ENCODE measurements at places on chromosomes 2 and 18. TPM values are rescaled to one million over a fixed set of nuclear protein-coding genes. Genes with fewer than 3 reads are reported as not detected.

DNA sequence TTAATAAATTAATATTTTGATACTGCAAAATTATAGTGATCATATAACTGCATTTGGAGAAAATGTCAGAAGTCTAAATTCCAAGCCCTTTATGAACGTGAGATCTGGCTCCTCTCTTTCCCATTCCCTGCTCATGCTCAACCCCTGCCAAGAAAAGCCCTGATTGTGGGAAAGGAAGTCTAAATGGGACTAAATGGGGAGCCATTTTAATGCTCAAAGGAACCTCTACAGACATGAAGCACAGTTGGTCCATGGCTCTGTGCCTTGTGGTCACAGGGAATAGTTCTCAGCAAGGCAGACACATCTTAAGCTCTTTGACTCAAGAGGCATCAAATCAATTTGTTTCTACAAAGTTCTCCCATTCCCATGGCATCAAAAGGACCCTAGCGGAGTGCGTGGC is 29.3 kb upstream of the INSIG2 start:
- no peak for DNase-seq
- H3K27ac ChIP-seq, result no peak overlapping the region
- H3K36me3 ChIP-seq, result no peaks in the 10 kb centered on the region
- no peak overlapping the region for H3K4me3 ChIP-seq
- H3K27me3 ChIP-seq, result no peaks in the 10 kb centered on the region

DNA sequence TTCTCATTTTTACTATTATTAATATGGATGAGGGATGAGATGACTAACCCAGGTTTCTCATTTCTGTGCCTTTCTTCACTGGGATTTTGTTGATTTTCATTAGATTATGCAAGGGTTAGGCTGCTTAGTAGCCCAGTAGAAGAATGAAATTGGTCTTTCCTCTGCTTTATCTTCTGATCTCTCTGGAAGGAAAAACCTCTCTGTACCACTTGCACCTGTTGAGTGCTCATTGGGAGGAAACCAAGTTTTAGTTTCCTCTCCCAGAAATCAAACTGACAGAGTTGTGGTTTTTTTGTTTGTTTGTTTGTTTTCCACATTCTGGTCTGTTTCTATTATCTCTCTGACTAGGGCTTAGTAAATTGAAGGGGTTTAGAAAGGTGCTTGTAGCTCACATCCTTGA is 60.8 kb downstream of the KIAA1328 start:
- H3K4me1 ChIP-seq, result no peaks in the 10 kb centered on the region
- no peak overlapping the region for H3K27ac ChIP-seq
- H3K4me3 ChIP-seq, result no peak overlapping the region
- no peaks in the 10 kb centered on the region for H3K27me3 ChIP-seq
- no peaks in the 10 kb centered on the region for H3K36me3 ChIP-seq

DNA sequence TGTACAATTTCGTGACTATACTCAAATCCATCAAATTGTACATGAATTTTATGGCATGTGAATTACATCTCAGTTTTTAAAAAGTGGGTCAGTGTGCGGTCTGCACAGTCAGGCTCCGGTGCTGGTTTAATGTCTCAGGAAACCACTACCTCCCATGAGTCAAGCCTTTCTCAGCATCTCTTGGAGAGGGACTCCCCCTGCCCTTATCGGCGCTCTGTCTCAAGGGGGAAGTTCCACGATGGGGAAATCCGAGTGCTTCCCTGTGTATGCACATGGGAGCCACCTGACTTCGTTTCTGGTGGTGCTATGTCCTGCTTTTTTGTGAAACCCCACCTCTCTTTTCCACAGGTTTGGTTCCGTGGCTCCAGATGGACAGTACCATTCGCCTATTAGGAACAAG is 72.5 kb downstream of the ACOXL start:
- H3K4me1 ChIP-seq, result no peaks in the 10 kb centered on the region
- no peaks in the 10 kb centered on the region for H3K36me3 ChIP-seq
- no peak overlapping the region for H3K27ac ChIP-seq
- no peak for DNase-seq
- H3K27me3 ChIP-seq, result no peaks in the 10 kb centered on the region

DNA sequence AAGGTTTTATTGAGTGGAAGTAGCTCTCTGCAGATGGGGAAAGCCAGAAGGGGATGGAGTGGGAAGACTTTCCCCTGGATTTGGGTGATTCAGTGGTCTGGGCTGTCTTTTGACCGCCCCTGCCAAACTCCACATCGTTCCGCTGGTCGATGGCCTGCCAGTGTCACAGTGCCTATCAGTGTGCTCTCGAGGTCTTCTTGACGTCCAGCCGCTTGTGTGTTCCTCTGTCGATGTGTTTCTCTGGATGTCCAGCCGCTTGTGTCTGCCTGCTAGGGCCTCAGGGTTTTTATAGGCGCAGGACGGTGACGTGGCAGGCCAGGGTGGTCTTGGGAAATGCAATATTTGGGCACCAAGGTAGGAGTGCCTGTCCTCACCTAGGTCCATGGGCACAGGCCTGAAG is 1371.4 kb upstream of the PIK3C3 start:
- H3K27ac ChIP-seq, result no peak overlapping the region
- H3K4me1 ChIP-seq, result no peaks in the 10 kb centered on the region
- H3K4me3 ChIP-seq, result no peak overlapping the region
- H3K36me3 ChIP-seq, result no peaks in the 10 kb centered on the region
- no peak for DNase-seq

GKN2 gene
- total RNA-seq, result not detected

SOWAHC gene
- 18.7 TPM for total RNA-seq

AQP12B gene
- total RNA-seq, result not detected

GRCh38 chr2:124027182-124027581 is 2.1 kb downstream of the CNTNAP5 start:
- no peaks in the 10 kb centered on the region for H3K4me1 ChIP-seq
- H3K36me3 ChIP-seq, result no peaks in the 10 kb centered on the region
- no peak overlapping the region for H3K27ac ChIP-seq
- DNase-seq, result no peak
- no peaks in the 10 kb centered on the region for H3K27me3 ChIP-seq

- no peak for DNase-seq
- no peaks in the 10 kb centered on the region for H3K4me1 ChIP-seq
- no peaks in the 10 kb centered on the region for H3K27me3 ChIP-seq
- no peaks in the 10 kb centered on the region for H3K36me3 ChIP-seq
Measured at GRCh38 chr2:114400890-114401289, 41.6 kb upstream of the DPP10 start.

DNA sequence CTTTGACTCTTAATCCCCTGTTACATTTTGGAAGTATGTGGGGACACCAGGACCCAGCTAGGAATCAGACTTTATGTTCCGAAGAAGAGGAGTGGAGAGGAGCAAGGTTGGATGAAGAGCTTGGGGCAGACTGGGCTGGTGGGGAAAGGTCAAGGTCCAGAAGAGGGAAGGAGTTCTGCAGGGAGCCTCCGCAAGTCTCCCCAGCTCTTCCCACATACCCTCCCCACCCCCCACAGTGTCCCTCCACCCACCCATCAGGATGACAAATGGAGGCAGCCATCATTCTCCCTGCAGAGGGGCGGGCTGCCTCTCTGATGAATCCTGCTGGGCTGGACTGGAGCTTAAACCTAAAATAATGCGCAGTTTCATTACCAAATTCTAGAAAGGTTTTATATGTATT is 77.2 kb downstream of the ACKR3 start:
- H3K4me3 ChIP-seq, result no peak overlapping the region
- H3K27ac ChIP-seq, result no peak overlapping the region
- H3K36me3 ChIP-seq, result no peaks in the 10 kb centered on the region
- DNase-seq, result no peak
- no peaks in the 10 kb centered on the region for H3K27me3 ChIP-seq

- no peaks in the 10 kb centered on the region for H3K4me1 ChIP-seq
- no peak overlapping the region for H3K27ac ChIP-seq
- DNase-seq, result no peak
- H3K27me3 ChIP-seq, result no peaks in the 10 kb centered on the region
Measured at GRCh38 chr2:148525130-148525529, 119.4 kb upstream of the EPC2 start.

MROH2A gene
- total RNA-seq, result not detected

DNA sequence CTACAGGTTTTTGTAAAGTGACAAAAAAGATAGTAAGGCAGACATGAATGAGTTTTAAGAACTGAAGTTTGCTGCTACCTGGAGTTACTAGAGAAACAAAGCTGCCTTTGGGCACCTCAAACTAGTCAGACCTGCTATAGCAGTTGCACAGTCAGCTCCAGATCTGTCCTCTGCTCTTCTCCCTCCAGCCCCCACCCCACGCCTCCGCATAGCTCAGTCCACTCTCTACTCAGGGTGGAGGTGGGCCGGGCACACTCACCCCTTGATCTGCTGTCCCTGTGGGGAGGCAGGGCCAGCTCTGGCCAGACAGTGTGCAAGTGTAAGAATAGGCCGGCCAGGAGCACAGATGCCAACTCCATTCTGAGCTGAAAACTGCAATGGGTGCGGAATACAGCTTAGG is 4.1 kb downstream of the SERTAD2 start:
- peaks cover 9% of the 10 kb centered on the region for H3K4me1 ChIP-seq
- H3K36me3 ChIP-seq, result no peaks in the 10 kb centered on the region
- H3K27ac ChIP-seq, result no peak overlapping the region
- H3K27me3 ChIP-seq, result no peaks in the 10 kb centered on the region
- DNase-seq, result no peak

TFPI gene
- 53.3 TPM for total RNA-seq

- H3K27me3 ChIP-seq, result no peaks in the 10 kb centered on the region
- no peak overlapping the region for H3K27ac ChIP-seq
- peaks cover 17% of the 10 kb centered on the region for H3K4me1 ChIP-seq
- H3K36me3 ChIP-seq, result no peaks in the 10 kb centered on the region
Measured at GRCh38 chr2:85245891-85246290, 81.9 kb downstream of the TGOLN2 start.

DNA sequence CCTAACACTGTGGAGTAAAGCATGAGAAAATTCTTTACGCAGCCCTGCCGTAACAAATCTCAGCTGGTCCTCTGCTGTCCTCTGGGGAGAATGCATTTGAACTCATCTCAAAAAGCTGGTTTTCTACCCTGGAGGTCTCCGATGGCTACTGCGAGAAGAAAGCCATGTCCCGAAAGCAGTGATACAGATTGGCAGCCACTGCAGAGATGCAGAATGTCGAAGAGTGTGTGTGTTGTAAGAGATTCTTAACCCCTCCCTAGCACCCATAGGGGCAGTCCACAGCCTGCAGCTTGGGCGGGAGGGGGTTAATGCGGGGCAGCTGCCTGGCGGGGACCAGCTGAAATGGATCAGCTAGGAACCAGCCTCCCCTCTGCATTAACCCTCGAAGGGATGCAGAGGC is 235.9 kb downstream of the ZNF516 start:
- no peaks in the 10 kb centered on the region for H3K27me3 ChIP-seq
- no peak overlapping the region for H3K4me3 ChIP-seq
- peak overlapping the region; percentile 47 for H3K27ac ChIP-seq
- no peaks in the 10 kb centered on the region for H3K36me3 ChIP-seq

DNA sequence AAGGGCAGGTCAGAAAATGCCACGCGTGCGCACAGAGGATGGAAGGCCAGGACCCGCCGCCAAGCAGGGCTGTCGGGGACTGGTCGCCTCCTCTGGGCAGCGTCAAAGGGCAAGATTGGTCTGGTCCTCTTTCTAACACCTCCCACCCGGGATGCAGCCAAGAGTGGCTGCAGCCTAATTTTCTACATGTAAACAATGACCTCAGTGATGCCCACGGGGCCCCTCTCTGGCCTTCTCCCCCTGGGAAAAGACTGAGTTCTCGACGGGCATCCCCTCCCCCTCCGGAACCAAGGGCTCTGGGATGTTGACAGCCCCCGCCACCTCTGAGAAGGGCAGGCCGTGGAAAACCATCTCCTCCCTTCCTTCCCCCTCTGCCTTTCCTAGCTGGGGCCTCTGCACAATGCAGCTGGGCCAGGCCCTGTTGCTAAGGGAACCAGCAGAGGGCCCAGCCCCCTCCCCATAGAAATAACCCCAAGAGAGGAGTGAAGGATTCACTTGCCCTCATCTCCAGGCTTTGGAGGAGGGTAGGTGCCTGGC is 80.0 kb upstream of the ZNF532 start:
- H3K4me3 ChIP-seq, result no peak overlapping the region
- peaks cover 10% of the 10 kb centered on the region for H3K4me1 ChIP-seq
- DNase-seq, result no peak
- H3K36me3 ChIP-seq, result no peaks in the 10 kb centered on the region
- H3K27ac ChIP-seq, result no peak overlapping the region
- H3K27me3 ChIP-seq, result no peaks in the 10 kb centered on the region

PXDN gene
- total RNA-seq, result 55.4 TPM

ZFAND2B gene
- 22.4 TPM for total RNA-seq

CD226 gene
- total RNA-seq, result 1.2 TPM

DNA sequence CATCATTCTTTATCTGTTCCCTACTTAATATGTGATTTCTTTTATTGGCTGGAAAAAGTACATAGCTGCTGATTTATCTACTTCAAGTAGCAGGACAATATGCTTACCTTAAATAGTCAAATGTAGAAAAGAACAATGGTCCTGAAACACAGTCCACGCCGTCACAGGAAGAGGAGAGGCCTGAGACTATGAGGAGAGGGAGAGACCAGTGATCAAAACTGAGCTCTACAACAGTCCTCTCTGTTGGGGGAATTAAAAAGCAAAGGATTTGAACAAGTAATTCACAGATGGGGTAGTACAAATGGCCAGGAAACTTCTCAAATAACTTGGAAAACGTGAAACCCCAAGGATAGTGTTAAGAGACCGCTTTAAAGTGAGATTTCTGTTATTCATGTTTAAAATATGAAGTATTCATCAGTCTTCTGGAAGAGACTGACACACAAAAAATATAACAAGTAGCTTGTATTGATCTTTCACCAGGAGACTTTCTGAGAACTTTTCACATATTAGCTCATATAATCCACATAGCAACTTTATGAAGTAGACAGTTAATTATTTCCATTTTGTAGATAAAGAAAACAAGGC is 20.2 kb downstream of the SCYGR8 start:
- no peak overlapping the region for H3K27ac ChIP-seq
- no peaks in the 10 kb centered on the region for H3K27me3 ChIP-seq
- DNase-seq, result no peak
- no peaks in the 10 kb centered on the region for H3K4me1 ChIP-seq
- H3K4me3 ChIP-seq, result no peak overlapping the region

- no peak overlapping the region for H3K27ac ChIP-seq
- H3K36me3 ChIP-seq, result no peaks in the 10 kb centered on the region
- H3K4me1 ChIP-seq, result peaks cover 2% of the 10 kb centered on the region
- no peak for DNase-seq
- H3K27me3 ChIP-seq, result no peaks in the 10 kb centered on the region
Measured at GRCh38 chr2:215949991-215950404, 63.4 kb downstream of the MREG start.

- no peaks in the 10 kb centered on the region for H3K27me3 ChIP-seq
- no peak for DNase-seq
- H3K4me1 ChIP-seq, result no peaks in the 10 kb centered on the region
- H3K4me3 ChIP-seq, result no peak overlapping the region
- H3K36me3 ChIP-seq, result no peaks in the 10 kb centered on the region
Measured at GRCh38 chr2:175057078-175057685, 52.0 kb upstream of the CHN1 start.

DNAJC5G gene
- not detected for total RNA-seq

GRCh38 chr2:65343386-65343785 is 89.0 kb downstream of the SPRED2 start:
- H3K4me1 ChIP-seq, result peaks cover 3% of the 10 kb centered on the region
- no peak for DNase-seq
- no peak overlapping the region for H3K27ac ChIP-seq
- H3K27me3 ChIP-seq, result no peaks in the 10 kb centered on the region
- no peak overlapping the region for H3K4me3 ChIP-seq

ADRA2B gene
- 0.63 TPM for total RNA-seq

ABCG5 gene
- total RNA-seq, result not detected

HOXD13 gene
- not detected for total RNA-seq

GRCh38 chr2:150047620-150048222 is 439.7 kb downstream of the RND3 start:
- H3K4me3 ChIP-seq, result no peak overlapping the region
- H3K4me1 ChIP-seq, result no peaks in the 10 kb centered on the region
- no peak overlapping the region for H3K27ac ChIP-seq
- H3K27me3 ChIP-seq, result no peaks in the 10 kb centered on the region
- no peak for DNase-seq
